Naive thymus-derived CD4-positive, alpha-beta T cell (primary cell): ENCODE measurements at places on chromosomes 16 and 17. TPM values are rescaled to one million over a fixed set of nuclear protein-coding genes. Genes with fewer than 3 reads are reported as not detected.

GRCh38 chr17:76689859-76690258 lies 20.9 kb downstream of the MXRA7 start:
- DNase-seq: no peak

DNA sequence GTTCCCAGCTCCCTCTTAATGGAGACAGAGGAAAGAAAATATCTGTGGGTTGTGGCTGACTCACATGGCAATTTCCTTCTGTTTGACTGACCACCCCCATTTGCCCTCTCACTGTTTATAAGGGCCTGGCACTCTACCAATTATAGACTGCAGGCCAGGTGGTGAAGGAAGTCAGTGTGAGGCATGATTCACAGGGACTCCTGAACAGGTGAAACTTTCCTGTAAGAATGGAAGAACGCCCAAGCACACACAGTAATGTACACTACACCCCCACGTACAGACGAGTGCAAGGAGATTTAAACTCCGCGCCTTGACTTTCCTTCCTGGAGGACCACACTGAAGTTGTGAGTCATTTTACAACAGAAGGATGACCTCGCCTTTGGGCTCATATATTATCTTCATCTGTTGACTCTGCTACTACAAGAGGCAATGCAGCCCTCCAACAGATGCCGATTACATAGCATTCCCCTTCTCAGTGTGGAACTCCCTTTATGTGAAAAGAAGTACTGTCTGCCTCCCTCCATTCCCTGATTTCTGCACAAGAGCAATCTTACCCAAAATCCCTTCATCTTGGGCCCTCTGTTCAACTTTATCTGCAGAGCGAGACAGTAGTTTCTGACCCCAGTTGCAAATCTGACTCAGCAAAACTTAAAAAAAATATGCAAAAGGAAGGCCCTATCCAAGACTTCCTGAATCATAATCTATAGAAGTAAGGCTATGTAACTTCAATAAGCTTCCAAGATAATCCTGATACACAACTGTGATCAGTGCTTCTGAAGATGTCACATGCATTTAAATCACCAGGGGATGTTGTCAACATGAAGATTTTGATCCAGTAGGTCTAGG lies 163.6 kb downstream of the SHISA6 start:
- no peak for DNase-seq

DNA sequence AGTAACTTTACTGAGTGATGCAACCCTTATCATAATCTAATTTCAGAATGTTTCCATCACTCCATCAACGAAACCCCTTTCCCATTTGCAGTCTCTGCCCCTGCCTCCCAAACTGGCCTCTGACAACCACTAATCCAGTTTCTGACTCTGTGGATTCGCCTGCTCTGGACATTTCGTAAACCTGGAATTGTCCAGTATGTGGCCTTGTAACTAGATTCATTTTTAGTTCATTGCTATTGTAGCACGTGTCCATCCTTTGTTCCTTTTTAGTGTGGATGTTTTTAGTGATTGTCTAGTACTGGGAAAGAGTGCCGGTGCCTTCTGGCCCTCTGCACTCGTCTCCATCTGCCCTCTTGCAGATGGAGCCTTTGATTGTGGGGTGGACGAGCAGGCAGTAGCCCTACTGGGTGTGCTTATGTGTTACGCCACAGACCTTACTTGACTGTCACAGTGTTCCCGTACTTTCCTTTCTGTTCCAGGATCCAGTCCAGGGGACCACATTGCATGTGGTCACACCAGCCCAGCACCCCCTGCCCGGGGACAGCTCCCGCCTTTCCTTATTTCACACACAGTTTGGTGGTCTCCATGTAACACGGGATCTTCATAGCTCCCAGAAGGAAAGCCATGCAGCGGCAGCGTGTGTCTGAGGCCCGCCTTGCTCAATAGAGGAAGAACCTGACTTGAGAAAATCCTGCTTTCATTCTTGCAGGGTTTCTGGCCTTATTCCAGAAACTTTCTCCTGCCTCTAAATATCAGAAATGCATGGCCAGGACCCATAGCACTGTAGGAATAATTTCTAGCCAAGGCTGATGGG lies 8.8 kb downstream of the KIAA0513 start:
- DNase-seq: no peak

- DNase-seq: peak; percentile 59
These were observed 102.6 kb downstream of the ZNF778 start for GRCh38 chr16:89319886-89320781.

GRCh38 chr17:58832514-58832913 lies 76.9 kb downstream of the PPM1E start:
- no peak for DNase-seq

GRCh38 chr17:7961421-7961820 lies 29.4 kb downstream of the CNTROB start:
- DNase-seq: no peak

- DNase-seq: no peak
These were observed 278.6 kb downstream of the CBLN1 start for GRCh38 chr16:49003022-49003421.

The CD300A gene
- polyA plus RNA-seq: 5.8 TPM

DNA sequence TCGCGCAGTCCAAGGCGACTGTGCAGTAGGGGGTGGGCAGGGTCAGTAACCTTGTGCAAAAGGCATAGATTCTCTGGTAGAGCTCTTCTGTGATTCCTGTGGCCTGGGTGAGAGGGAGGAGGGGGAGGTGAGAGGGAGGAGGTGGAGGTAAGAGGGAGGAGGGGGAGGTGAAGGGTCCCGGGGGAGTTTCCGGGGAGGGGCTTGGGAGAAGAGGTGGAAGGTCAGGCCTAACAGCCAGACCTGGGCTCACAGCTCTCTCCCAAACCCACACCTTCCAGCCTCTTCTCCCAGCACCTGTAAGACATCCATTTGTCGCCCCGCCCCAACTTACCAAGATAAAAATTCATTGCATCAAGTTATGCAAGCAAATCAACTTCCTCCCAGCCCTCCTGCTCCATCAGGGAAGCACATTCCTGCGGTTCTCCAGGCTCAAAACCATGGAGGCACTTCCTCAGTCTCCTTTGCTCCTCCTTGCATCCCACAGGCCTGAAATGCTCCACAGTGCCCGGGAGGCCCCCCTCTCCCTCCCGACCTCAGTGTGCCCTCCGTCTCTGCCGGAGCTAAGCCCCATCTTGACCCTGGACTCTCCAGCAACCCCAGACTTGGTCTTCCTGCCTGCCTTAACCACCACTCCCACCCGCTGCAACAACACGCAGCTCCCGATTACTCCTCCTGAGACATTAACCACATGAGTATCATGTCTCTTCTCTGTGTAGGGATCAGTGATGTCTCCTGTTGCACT lies 30.5 kb downstream of the PIK3R6 start:
- no peak for DNase-seq

The ARHGDIG gene
- polyA plus RNA-seq: not detected

The MT1H gene
- not detected for polyA plus RNA-seq

- no peak for DNase-seq
These were observed 4.7 kb upstream of the BCAR1 start for GRCh38 chr16:75256059-75256571.

- peak; percentile 37 for DNase-seq
These were observed 15.0 kb downstream of the ZNF213 start for GRCh38 chr16:3149630-3150345.

The PRDM7 gene
- polyA plus RNA-seq: not detected

- DNase-seq: no peak
These were observed 52.6 kb downstream of the HIC1 start for GRCh38 chr17:2107506-2107905.

- no peak for DNase-seq
These were observed 133.9 kb downstream of the PRKCB start for GRCh38 chr16:23969468-23970297.

The CD300LG gene
- not detected for polyA plus RNA-seq

- no peak for DNase-seq
These were observed 20.4 kb downstream of the TMC6 start for GRCh38 chr17:78107976-78108725.

DNA sequence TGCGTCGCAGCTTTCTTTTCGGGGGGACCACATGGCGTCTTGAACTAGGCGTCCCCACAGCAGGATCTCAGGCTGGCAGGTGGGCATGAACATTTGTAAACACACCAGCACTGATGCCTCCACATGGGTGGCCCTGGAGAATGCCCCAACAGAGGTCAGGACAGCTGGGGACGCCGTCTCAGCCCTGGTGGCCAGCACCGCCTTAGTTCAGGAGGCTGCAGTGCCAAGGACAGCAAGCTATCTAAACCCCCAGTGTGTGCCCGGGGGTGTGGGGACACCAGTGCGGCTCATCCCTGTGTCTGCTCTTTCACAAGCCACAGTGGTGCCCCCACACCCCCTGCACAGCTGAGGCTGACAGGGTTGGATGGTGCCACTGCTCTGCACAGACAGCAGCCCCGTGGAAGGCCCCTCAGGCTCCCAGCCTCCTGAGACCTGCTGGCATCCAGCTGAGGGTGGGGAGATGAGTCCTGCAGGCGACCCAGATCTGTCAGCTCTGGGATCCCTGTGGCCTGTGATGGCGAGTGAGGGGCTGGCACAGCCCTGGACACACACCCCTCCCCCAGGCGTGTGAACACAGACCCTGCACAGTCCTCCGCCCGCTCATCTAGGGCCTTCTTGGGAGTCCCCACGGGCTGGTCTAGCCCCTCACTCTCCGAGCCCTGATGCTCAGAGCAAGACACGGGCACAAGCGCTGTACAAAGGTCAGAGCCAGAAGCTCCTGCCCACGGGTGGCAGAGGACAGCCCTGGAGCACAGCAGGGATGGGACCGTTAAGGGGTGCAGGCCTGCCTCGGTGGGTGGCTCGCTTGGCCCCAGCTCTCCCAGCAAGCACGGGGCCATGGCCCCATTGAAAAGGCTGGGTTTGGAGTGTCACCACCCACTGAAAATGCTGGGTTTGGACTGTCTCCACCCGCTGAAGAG lies 10.7 kb downstream of the FSCN2 start:
- no peak for DNase-seq

- no peak for DNase-seq
These were observed 127.5 kb upstream of the WSCD1 start for GRCh38 chr17:5942687-5943086.

DNA sequence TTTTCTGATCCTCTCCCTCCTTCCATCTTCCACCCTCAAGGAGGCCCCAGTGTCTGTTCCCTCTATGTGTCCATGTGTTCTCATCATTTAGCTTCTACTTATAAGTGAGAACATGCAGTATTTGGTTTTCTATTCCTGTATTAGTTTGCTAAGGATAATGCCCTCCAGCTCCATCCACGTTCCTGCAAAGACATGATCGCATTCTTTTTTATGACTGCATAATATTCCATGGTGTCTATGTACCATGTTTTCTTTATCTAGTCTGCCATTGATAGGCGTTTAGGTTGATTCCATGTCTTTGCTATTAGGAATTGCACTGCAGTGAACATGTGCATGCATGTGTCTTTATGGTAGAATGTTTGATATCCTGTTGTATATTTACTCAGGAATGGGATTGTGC lies 275.1 kb downstream of the BCAS3 start:
- no peak for DNase-seq

DNA sequence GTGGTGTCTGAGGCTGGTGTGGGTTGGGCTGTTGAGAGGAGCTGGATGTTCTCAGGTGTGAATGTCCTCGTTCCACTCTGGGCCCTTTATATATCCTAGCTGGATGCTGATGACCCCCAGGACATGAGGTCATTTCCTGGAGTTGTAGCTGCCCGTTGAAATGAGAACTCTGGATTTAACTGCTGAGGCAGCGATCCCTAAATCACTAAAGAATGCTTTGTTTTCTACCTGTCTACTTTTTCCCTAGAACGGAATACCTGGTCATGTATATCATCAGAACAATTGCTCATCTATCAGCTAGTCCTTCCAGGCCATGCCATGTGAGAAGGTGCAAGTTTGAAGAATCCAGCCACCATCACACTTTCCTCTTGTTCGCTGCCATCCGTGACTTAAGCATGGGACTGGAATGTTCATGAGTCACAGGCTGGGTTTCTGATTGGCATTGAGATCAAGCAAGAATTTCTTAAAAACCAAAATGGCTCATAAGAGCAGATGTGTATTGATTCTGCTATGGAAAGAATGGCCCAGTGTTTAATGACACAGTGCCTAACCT lies at the start of gene KRTAP2-3:
KRTAP2-3 (minus strand) TSS at position 63 of the 553 bp plus-strand sequence. CDS start 64 bp downstream, outside the sequence.
- no peak for DNase-seq

DNA sequence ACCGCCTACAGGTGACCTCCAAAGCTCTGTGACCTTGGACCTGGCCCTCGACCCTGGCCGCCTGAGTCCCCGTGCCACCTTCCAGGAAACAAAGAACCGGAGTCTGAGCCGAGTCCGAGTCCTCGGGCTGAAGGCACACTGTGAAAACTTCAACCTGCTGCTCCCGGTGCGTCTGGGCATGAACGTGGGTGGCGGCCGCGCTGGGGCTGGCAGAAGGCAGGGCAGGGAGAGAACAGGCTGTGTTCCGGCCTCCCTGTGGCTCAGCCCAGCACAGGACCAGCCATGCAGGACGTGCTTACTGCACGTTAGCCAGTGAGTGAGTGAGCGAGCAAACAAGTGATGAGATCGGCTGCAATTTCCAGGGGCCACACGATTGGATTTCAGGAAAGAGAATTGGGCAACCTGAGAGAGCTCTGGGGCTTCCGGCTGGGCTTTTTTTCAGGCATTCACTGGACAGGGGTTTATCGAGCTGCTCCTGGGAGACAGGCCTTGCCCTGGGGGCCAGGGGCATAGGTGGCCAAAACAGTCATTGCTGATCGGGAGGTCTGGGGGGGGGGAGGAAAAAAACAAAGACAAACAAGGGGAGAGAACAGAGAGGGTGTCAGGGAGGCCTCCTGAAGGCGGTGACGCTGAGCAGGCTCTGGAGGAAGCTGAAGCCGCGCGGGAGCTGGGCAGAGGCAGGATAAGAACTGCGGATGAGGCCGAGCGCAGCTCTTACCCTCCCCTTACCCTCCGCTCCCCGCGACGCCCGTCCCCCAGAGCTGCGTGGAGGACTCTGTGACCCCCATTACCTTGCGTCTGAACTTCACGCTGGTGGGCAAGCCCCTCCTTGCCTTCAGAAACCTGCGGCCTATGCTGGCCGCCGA lies 16.9 kb downstream of the ITGAX start:
- DNase-seq: no peak

- DNase-seq: no peak
These were observed 78.1 kb downstream of the SKAP1 start for GRCh38 chr17:48351911-48352332.

The TEDC2 gene
- 0.84 TPM for polyA plus RNA-seq

DNA sequence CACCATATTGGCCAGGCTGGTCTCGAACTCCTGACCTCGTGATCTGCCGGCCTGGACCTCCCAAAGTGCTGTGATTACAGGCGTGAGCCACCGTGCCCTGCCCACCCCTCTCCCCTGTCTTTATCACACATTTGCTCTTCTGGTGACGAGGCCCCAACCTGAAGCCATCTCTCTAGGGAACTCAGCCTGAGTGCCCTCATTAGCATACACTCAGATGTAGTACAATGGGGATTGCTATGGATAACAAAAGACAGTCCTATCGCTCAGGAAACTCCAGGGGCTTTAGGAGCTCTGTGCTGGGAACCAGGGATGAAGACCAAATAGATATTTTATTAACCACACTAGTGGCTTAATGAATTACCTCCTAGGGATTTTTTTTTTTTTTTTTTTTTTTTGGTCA lies 100.7 kb downstream of the MARF1 start:
- no peak for DNase-seq

GRCh38 chr17:50882851-50883250 lies 16.7 kb upstream of the TOB1 start:
- DNase-seq: no peak

- DNase-seq: no peak
These were observed 2.8 kb downstream of the ZNF646 start for GRCh38 chr16:31077024-31077423.

The CALCOCO2 gene
- polyA plus RNA-seq: 167 TPM

The TAX1BP3 gene
- 34.0 TPM for polyA plus RNA-seq

The RAB34 gene
- polyA plus RNA-seq: 19.2 TPM

The NPIPA3 gene
- not detected for polyA plus RNA-seq
